Activated naive CD8-positive, alpha-beta T cell treated with anti-CD3 and anti-CD28 coated beads, Interleukin-2, amount 50 U/mL, for 24 hours (primary cell): ENCODE measurements at places on chromosomes 13 and 19.

- no peak for DNase-seq
Observed at GRCh38 chr13:51478418-51479198, 25.8 kb upstream of the INTS6 start.

DNA sequence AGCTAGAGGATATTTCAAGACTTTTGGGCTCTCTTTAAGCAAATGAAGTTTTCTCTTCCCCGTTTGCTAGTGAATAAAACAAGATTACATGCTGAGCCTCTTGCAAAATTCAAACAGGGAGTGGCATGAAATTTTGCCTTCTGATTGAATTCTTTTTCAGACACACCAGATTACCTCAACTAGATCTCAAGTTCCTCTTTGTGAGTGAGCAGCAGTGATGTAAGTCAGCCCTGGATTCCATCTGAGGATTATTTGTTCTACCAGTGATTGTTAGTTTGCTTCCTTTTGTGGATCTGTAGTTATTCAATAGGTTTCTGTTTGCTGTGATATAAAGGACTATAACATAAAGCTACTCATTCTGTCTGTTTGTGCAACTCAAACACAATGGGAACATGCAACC lies 407.7 kb downstream of the LMO7 start:
- no peak for DNase-seq

DNA sequence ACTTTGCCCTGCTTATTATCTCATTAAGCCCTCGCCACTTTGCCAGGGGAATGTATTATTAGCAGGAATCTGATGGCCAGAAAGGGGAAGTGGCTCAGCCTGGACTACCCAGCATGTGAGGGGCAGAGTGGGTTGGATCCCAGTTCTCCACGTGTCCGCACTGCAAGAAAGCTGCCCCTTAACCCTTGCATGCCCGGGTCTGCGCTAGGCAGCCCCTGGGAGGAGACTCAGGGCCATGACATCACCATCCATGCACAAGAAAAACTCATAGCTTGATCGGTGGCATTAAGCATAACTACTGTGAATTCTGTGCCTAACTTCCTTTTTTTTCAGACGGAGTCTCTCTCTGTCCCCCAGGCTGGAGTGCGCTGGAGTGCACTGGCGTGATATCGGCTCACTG lies 8.9 kb downstream of the CACNG8 start:
- no peak for DNase-seq

DNA sequence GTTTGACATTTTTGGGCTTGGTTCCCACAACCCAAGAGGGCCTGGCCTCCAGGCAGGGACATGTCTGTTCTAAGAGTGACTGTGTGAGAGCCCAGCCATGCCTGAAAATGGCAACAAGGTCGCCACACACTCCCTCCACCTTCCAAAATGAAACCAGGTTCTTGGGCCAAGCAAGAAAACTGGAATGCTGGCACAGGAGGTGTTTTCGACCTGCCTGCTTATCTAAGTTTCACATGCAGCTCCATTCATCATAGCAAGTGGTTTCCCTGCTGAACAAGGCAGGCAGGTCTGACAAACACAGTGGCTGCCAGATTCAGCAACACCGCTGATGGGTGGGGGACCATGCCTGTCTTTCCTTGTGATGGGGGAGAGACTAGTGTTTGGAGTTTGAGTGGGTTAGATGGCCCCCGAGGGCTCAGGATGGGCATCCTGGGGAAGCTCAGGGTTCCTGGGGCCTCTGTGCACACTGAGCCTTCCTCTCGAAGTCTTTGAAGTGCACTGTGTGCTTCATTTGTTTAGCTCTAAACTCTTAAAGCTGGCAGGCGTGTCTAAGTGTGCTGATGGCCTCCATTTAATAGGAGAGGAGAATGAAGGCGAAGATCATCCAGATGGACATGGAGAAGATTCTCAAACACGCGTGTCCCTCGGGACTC lies 17.9 kb upstream of the GAS6 start:
- no peak for DNase-seq

DNA sequence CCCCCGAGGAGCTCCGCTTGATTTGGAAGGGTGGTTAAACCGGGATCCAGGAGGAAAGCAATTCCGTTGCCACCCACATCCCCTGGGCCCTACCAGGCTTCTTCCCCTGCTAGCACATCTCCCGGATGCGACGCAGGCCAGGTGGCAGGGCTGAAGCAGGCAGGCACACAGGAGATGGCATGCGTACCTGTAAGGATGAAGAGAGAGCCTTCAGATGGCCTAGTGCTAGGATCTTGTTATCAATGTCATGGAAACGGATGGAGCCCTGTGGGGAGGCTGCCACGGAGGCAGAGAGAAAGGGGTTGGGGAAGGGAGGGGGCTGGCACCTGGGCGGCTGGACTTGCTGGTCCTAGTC lies 8.5 kb upstream of the SOX1 start:
- DNase-seq: no peak

DNA sequence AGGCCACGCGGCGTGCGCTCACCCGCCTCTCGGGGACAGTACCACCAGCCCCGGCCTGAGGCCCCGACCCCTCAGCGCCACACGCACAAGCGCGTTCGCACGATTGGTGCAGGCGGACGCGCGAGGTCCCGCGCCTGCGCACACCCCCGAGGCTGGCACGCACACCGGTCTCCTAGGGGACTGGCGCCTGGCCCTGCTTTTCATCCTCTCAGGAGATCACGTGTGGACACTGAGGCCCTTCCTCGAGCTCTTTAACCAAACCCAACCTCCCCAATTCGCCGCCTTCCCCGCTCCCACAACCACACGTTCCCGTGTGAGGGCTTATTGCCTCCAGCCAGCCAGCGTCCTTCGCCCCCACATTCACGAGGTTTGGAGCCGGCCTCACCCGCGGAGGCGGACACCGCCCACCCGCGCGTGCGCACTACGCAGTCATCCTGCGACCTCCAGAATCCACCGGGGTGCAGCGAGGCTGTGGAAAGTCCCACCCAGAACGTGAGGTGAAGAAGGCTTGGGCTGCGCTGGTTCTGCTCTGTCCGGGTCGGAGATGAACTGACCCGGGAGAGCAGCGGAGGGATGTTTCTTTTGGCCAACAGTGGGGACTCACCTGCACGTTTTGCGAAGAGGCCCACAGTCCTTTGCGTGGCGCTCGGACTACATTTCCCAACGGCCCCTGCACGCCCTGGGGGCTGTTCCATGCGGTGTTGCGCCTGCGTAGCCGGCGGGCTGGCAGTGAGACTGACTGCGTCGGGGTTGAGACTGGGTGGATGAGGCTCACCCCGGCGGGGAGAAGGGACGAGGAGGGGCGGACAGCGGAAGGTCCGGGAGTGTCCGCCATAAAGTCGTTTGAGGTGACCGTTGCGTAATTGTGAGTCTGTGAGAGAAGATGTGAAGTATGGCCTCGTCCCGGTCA lies 539 bp upstream of the ZNF667 start:
- peak; percentile 62 for DNase-seq

- DNase-seq: no peak
Observed at GRCh38 chr19:7007859-7008258, 13.4 kb downstream of the MBD3L2B start.

DNA sequence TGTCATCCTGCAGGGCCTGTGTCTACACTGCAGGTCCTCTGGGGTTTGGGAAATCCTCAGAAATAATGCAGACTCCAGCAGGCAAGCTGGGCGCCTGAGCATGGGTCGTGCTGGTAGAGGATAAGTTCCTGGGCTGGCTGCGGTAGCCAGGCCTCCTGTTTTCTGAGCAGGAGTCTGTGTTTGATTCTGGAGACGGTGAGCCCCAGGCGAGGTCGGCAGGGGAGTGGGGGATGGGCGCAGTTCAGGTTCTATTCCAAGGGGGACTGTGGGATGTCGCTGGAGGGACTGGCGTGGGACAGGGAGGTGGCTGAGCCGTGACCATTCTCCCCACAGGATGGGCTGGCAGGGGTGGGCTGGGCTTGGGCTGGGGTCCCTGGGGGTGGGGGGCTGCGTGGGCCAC lies 154.7 kb downstream of the KDM4B start:
- DNase-seq: no peak

DNA sequence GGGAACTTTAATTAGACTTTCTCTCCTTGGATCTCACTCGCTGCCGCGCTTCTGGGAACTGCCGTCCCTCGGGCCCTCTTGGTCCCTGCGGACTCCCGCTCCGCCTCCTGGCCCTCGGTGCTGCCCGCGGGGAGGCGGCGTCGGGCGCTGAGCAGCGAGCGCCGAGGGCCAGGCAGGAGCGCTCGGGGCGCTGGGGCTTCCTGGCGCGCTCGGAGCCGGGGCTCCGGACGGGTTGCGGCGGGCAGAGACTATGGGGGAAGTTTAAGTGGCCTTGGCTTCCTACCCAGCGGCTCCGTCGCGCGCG lies 704 bp downstream of the CHST8 start:
- DNase-seq: no peak

- DNase-seq: no peak
Observed at GRCh38 chr19:20482721-20483120, 82.9 kb downstream of the ZNF737 start.

DNA sequence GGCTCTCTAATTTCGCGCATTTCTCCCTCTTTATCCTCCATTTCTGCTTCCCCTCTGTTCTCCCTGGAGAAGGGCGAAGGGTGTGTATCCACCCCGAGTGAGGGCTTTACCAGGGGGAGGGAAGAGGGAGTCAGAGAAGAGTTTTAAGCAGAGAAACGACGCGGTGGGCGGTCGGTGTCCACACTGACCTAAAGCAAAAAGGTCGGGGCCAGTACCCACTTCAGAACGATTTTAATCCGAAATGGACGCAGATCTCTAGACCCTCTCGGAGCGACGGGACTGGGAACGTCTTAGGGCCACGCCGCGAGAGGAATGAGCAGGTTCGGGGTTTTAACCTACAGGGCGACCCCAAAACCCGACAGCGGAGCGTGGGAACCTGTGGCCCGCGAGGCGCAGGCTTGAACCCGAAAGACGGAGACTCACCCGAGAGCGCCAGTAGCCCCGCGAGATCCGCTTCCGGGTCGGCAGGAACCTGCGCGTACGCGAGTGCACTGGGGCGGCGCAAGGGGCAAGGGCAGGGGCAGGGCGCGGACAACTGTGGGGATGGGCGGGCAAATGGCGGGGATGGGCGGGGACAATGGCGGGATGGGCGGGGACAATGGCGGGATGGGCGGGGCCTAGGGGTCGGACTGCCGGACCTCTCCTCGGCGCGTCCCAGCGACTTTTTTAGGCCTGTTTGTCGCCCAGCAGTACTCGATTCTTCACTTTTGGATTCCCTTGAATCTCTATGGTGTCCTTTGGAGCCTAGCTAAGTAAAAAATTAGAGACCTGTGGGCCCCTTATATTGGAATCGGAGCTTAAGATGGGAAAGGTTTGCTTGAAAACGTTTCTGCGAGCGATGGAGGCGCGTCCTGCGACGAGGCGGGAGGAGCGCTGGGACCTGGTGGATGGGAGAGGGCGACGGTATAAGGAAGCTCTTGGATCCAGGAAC lies at the start of gene ZNF677:
Gene ZNF677, minus strand, starts transcription at position 463 of the 931 bp plus-strand sequence. CDS start 3,323 bp downstream, outside the sequence.
- DNase-seq: peak; percentile 80

DNA sequence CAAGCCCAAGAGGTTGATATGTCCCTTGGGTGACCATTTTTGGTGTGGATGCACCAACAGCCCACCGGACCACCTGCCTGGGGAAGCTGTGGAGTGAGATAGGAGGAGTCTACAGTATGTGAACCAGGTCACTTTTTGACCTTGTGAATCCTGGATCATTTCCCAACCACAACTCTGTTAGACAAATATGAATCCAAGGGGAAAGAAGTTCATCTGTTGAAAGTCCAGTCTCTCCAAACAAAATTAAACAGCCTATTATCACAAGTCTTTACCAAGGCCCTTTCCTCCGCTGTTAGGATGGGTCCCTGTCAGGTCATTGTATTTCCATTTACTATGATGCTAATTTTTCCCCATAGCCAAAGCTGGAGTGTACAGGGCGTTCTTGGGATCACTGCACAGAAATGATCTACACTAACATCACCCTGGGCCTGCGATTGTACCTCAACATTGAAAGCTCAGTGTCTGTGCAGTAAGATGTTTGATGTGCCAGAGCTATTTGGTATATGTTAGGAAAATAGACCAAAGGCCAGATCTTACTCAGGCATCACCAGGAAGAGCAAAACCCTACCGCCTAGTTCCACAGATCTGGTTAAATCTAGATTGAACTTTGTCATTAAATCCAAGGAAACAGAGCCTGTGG lies 117.1 kb downstream of the STARD13 start:
- no peak for DNase-seq

DNA sequence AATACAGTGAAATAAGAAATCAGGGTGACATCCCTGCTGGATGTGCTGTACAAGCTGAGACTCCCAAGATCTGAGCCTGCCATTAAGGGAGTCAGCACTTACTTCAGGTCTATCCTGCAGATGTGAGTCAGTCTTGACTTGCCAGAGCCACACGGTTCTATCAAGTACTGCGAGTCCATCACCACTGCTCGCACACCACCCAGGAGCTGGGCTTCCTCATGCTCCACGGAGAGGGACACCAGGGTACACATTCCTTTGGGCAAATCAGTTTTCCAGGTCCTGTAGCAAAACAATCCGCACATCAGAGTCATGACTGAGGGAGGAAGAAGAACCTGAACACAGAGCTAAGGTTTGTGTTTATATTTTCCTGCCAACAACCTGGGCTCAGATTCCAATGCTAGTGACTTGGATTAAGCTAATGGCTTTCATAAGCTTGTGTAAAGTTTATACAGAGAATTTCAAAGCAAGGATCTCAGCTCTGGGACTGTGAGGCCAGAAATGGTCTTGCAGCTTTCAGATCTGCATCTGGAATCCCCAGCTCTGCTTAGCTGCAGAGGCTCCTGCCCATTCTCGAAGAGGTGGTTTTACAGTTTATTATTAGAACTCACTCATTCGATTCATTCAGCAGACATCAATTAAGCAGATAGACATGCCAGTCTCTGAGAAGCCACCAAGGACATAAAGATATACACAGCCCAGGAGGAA lies 90.6 kb downstream of the KL start:
- no peak for DNase-seq

DNA sequence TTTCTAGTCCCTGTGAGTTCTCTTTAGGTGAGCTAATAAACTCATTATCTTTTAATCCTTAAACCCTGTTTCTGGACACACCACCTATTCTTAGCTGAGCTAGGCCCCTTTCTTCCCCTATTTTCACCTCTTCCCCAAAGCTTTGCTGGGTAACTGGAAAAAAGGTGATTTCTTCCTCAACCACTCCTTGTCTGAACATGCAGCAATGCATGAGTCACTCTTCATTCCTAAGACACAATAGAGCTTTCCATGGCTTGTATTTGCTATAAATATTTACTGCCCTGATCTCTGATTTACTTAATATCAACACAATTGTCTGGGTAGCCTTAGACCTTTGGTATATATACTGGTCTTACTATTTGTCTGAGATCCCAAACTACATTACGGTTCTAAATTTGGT lies 370.9 kb downstream of the KLF5 start:
- DNase-seq: no peak

GRCh38 chr13:83883061-83883523 lies 818 bp upstream of the SLITRK1 start:
- no peak for DNase-seq

GRCh38 chr13:30159446-30159839 lies 147.9 kb downstream of the KATNAL1 start:
- peak; percentile 61 for DNase-seq

DNA sequence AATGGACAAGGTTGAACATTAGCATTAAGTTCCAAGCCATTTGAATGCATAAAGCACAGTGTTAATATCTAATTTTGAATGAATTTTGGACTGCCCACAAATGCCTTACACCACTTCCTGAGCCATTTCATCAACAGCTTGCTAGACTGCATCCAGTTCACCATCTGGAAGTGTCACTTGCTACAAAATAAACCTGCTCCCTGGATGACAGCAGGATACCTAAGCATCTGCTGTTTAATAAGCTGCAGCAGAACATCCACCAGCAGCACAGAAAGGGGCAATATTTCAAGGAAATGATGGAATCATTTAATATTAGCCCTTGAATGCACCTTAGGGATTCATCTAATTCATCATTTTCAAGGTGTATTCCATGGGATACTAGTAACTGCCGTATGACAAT lies 76.6 kb upstream of the PCDH9 start:
- DNase-seq: no peak

- no peak for DNase-seq
Observed at GRCh38 chr19:45468803-45469131, 971 bp downstream of the FOSB start.
